ENCODE measurements at places on chromosomes 5 and 9.
A peak's percentile ranks its signal among the peaks of the same experiment; 100 is the strongest.

DNA sequence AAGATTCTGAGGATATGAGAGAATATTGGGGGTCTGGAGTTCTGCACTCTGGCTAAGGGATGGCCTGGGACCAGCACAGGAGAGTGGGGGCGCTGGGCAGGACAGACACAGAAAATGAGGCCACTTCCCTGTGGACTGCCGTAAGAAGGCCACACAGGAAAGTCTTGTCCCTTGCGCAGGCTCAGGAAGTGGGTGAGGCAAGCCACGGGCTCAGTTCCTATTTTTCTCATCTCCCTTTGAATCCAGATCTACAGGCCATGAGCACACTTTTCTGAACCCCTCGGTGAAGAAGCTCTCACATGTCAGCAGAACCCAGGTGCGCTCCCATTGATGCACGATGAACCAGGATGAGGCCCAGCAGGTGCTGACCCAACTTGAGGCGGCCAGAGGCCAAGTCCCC lies 207.4 kb downstream of the AGTPBP1 start:
- DNase-seq, result no peak

- DNase-seq, result no peak
Measured at GRCh38 chr5:118946138-118946800, 42.1 kb downstream of the DTWD2 start.

DNA sequence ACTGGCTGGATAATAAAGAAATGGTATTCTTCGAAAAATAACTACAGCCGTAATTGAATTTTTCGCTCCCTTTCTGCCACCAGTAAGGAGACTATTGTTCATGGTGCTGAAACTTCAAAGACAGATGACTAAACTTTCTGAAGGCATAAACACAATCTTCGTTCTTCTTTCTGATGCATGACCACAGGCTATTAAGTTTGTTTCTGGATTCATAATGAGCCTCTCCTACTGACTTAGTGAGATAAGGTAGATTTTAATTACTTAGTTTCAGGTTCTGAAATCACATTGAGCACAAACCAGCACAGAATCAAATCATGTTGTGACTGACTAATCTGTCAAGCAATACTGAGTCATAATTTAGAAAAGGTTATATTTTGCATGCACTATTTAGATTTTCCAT lies 441.8 kb upstream of the CCNG1 start:
- DNase-seq, result no peak

GRCh38 chr5:169052207-169052606 lies 248.7 kb downstream of the SLIT3 start:
- no peak for DNase-seq

- peak; percentile 1 for DNase-seq
Measured at GRCh38 chr5:115542086-115542485, 2.5 kb downstream of the FEM1C start.

- no peak for DNase-seq
Measured at GRCh38 chr9:91378695-91379127, 17.0 kb upstream of the AUH start.

- DNase-seq, result no peak
Measured at GRCh38 chr5:164356790-164357189, 851.4 kb downstream of the MAT2B start.

DNA sequence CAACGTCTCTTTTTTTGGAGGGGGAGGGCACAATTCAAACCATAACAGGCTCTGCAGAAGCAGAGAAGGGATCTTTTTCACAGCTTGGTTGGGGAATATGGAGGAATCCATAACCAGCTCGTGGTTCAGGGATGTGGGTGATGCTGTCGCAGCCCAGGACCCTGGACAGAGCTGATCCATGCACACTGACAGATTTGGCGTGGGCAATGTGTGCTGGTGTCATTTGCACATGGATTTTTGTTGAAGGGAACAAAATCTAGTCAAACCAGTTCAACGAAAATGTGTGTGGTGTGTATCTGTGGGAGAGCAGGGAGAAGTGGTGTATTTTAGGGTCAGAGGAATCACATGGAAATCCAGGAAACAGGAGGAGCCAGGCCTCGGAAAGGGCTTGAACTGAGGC lies 4.2 kb downstream of the DOCK2 start:
- no peak for DNase-seq

Data from NCI-H1092 treated with DMSO at 0.1 percent for 48 hours (cell line).